ENCODE measurements at places on chromosomes 12 and 14.

DNA sequence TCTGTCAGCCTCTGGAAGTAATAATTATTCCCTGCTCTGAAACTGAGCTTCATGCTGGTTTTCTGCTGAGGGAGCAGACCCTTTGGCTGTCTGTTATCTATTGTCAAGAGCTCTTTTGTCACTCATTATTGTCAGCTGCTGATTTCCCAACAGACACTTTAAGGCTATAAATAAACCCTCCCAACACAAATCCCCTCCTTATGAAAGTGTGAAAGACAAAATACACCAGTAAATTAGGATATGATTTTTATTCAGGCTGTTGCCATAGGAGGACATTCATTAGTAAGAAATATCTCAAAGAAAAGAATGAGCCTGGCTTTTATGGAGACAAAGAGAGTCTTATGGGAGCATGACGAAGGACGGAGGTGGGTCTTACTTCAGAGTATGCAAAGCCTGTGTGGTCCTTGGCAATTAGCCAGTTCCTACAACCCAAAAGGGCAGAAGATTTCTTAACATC is 180.8 kb downstream of the CRADD start:
- DNase-seq = no peak
- H3K4me3 ChIP-seq = no peak overlapping the region
- no peak overlapping the region for H3K27ac ChIP-seq
- H3K36me3 ChIP-seq = no peaks in the 10 kb centered on the region
- H3K4me1 ChIP-seq = no peaks in the 10 kb centered on the region
- H3K27me3 ChIP-seq = no peaks in the 10 kb centered on the region

- peaks cover 12% of the 10 kb centered on the region for H3K4me1 ChIP-seq
- H3K4me3 ChIP-seq = no peak overlapping the region
- no peak for DNase-seq
- H3K27me3 ChIP-seq = no peaks in the 10 kb centered on the region
- no peak overlapping the region for H3K27ac ChIP-seq
These were observed 20.3 kb upstream of the PPP4R4 start for GRCh38 chr14:94153750-94154342.

DNA sequence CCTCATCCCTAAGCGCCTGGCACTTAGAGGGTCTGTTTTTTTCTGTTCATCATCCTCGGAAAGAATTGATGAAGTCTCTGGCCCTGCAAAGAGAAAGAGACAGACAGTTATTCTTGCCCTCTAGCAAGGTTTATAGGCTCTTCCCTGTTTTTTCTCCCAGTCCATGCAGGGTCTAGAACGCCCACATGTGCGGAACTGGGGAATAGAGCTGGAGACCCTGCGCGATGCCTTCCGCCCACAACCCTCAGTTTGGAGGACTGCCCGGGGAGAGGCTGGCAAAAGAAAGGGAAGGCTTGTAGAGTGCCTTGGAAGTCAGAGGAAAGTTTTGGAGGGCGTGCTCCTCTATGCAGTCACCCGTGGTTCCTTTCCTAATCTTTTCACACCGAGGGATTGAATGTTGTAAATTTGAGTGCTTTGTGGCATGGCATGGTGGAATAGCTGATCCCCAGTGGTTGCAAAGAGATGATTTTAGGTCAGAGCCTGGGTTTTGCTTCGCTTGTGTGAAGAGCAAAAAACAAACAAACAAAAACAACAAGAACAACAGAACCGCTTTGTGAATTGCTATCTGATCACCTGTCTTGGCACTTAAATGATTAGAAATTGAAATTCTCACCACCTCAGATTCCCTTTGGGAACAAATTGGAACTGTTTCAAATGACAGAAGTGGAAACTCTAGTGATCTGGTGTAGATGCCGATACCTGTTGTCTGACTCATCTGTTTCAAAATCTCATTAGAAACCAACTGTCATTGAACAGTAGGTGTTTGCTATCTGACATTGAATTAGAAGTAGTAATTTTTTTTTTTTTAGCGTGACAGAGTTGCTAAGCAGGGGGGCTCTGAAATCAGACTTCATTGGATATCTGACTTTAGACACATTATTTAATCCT is 947 bp downstream of the GAS2L3 start:
- peak overlapping the region; percentile 96 for H3K4me3 ChIP-seq
- no peaks in the 10 kb centered on the region for H3K36me3 ChIP-seq
- H3K27me3 ChIP-seq = no peaks in the 10 kb centered on the region
- H3K4me1 ChIP-seq = no peaks in the 10 kb centered on the region

DNA sequence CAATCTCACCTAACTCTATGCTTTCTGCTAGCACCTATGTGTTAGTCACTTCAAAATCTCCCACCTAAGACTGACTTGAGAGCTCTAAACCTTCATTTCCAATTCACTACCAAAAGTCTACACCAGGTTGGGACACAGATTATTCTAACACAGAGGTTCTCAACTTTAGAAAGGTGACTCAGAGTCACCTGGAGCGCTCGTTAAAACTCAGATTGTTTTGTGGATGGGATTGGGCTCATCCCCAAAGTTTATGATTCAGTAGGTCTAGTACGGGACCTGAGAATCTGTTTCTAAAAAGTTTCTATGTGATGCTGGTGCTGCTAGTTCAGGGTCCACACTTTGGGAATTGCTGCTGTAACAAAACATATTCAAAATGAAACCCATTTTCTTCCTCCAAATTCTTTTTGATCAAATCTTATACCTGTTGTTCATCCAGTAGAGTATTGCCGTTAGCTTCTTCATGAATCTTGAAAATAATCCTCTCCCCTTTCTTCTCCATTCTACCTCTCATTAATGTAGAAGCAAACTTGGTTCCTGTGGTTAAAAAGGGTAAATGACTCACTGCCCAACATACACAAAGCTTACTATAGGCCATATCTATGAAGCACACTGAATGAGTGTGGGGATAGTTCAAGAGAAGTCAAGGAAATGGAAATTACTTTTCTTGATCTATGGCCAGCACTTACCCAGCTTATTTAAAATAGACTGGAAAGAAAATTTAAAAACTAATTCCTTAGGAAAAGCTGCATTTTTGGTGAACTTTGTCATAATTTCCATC is 206.7 kb downstream of the KIF21A start:
- H3K27ac ChIP-seq = no peak overlapping the region

DNA sequence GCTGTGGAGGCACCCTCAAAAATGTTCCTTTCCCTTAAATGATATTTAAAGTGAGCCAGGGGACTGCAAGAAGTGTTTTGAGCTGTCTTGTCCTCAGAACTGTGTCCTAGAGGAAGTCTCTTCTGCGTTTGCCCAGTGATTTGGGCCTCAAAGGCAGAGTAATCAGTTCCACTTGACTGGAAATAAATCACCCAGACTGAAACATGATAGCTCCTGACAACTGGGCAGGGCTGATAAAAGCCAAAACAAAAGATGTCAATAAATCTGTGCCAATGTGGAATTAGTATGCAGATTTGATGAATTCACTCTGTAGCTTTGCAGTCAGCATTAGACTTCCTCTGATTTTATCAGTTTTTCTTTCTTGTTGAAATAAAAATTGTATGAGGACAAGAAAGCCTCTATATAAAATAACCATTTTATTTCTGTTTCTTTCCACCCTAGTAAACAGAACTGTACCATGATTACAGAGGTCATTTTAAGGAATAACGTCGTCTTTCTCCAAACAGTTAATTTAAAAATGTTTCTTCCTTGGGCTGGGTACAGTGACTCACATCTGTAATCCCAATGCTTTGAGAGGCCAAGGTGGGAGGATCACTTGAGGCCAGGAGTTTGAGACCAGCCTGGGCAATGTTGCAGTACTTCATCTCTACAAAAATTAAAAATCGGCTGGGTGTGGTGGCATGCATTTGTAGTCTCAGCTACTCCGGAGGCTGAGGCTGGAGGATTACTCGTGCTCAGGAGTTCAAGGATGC is 180.8 kb downstream of the ERC1 start:
- no peaks in the 10 kb centered on the region for H3K36me3 ChIP-seq
- no peak overlapping the region for H3K27ac ChIP-seq
- DNase-seq = no peak
- 0 out of 2 replicates have a peak, but pooled peaks cover 8% of the 10 kb centered on the region for H3K4me1 ChIP-seq
- no peak overlapping the region for H3K4me3 ChIP-seq
- no peaks in the 10 kb centered on the region for H3K27me3 ChIP-seq

DNA sequence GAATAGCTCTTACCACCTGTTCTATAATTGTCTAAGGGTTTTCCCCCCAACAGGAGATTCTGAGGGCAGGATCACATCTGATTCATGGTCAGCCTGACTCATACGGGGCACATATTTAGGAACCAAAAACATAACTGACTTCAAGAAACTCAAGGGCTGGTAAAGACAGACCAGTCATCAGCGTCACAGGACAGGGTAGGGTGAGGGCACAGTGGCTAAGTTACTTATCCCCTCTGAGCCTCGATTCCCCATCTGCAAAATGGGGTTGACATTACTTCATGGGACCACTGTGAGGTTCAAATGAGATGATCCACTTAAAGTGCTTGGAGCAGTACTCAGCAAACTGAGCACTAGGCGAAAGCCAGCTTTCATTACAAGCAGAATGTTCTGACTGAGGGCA is 606 bp downstream of the CINP start:
- H3K4me3 ChIP-seq = peak overlapping the region; percentile 81
- DNase-seq = no peak
- 0 out of 2 replicates have a peak, but pooled peaks cover 4% of the 10 kb centered on the region for H3K4me1 ChIP-seq

- H3K4me3 ChIP-seq = peak overlapping the region; percentile 27
- H3K4me1 ChIP-seq = no peaks in the 10 kb centered on the region
- no peaks in the 10 kb centered on the region for H3K36me3 ChIP-seq
- DNase-seq = peak; percentile 65
These were observed 30.8 kb downstream of the COA8 start for GRCh38 chr14:103593577-103593976.

GRCh38 chr14:96112032-96112431 is 72.9 kb downstream of the C14orf132 start:
- no peak overlapping the region for H3K27ac ChIP-seq
- no peaks in the 10 kb centered on the region for H3K4me1 ChIP-seq
- no peaks in the 10 kb centered on the region for H3K36me3 ChIP-seq
- H3K27me3 ChIP-seq = no peaks in the 10 kb centered on the region
- DNase-seq = no peak

- H3K4me3 ChIP-seq = peak overlapping the region; percentile 48
- peak overlapping the region; percentile 35 for H3K27ac ChIP-seq
- H3K36me3 ChIP-seq = no peaks in the 10 kb centered on the region
- no peak for DNase-seq
These were observed 591.0 kb upstream of the ATP2B1 start for GRCh38 chr12:90299666-90300065.

- H3K27ac ChIP-seq = no peak overlapping the region
- H3K36me3 ChIP-seq = no peaks in the 10 kb centered on the region
- no peak for DNase-seq
These were observed 158.9 kb downstream of the TMX1 start for GRCh38 chr14:51398898-51399297.

DNA sequence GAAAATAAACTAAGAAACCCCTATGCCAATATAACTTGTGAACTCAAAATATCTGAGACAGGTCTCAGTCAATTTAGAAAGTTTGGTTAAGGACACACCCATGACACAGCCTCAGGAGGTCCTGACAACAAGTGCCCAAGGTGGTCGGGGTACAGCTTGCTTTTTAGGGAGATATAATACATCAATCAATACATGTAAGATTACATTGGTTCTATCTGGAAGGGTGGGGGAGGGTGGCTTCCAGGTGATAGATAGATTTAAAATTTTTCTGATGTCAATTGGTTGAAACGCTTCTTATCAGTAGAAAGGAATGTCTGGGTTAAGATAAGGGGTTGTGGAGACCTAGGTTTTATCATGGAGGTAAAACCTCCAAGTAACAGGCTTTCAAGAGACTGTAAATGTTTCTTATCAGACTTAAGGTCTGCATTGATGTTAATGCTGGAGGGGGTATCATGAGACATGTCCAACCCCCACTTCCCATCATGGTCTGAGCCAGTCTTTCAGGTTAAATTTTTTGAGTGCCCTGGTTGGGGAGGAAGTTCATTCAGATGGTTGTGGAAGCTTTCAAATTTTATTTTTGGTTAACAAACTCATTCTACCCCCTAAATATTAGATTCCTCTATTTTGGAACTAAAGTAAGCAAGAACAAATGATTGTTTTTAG is 82.0 kb upstream of the RASSF8 start:
- H3K36me3 ChIP-seq = no peaks in the 10 kb centered on the region
- H3K4me3 ChIP-seq = no peak overlapping the region
- no peak for DNase-seq
- H3K4me1 ChIP-seq = no peaks in the 10 kb centered on the region
- no peak overlapping the region for H3K27ac ChIP-seq

GRCh38 chr12:46210873-46211439 is 57.9 kb downstream of the SLC38A1 start:
- no peak for DNase-seq
- H3K36me3 ChIP-seq = peaks cover 5% of the 10 kb centered on the region
- H3K4me3 ChIP-seq = no peak overlapping the region
- H3K27me3 ChIP-seq = no peaks in the 10 kb centered on the region
- H3K4me1 ChIP-seq = peaks cover 21% of the 10 kb centered on the region

- H3K27me3 ChIP-seq = no peaks in the 10 kb centered on the region
- peak; percentile 50 for DNase-seq
- H3K36me3 ChIP-seq = no peaks in the 10 kb centered on the region
- peaks cover 39% of the 10 kb centered on the region for H3K4me1 ChIP-seq
- H3K4me3 ChIP-seq = peak overlapping the region; percentile 38
These were observed 157.6 kb downstream of the PRKCH start for GRCh38 chr14:61478971-61479473.

DNA sequence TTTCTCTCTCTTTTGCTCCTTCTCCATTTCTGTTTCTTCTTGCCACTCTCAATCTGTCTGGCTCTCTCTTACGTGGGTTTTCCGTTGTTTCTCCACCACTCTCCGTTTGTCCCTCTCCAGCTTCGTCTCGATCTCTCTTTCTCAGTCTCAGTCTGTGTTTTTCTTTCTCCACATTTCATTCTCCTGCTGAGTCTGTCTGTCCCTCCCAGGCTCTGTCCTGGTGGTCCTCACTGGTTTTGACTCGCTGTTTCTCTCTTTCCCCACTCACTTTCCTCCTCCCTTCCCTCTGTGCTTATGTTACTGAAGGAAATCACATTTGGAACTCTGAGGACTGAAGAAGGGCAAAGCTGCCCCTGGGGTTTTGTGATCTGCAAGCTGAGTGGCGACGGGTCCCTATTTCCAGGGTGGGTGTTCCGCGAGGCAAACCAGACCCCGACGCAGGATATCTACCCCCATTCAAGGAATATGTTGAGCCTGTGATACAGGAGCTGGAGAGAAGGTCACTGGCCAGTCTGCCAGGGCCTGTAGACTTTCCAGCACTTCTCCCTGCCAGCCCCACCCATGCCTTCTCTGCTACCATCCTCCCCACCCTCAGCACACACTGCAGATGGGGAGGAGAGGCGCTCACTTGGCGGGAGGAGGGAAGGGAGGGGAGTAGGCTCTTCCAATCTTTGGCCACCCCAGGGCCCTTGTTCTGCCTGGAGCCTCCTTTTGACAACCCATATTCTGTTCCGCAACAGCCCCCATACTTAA is 102.7 kb upstream of the MAP1LC3B2 start:
- no peak overlapping the region for H3K27ac ChIP-seq
- no peak overlapping the region for H3K4me3 ChIP-seq
- DNase-seq = no peak
- H3K36me3 ChIP-seq = no peaks in the 10 kb centered on the region
- no peaks in the 10 kb centered on the region for H3K27me3 ChIP-seq

Data from MM.1S (cell line).